Activated naive CD4-positive, alpha-beta T cell treated with anti-CD3 and anti-CD28 coated beads for 36 hours (primary cell): ENCODE measurements at places on chromosomes 11 and 22.
A peak's percentile ranks its signal among the peaks of the same experiment; 100 is the strongest.

DNA sequence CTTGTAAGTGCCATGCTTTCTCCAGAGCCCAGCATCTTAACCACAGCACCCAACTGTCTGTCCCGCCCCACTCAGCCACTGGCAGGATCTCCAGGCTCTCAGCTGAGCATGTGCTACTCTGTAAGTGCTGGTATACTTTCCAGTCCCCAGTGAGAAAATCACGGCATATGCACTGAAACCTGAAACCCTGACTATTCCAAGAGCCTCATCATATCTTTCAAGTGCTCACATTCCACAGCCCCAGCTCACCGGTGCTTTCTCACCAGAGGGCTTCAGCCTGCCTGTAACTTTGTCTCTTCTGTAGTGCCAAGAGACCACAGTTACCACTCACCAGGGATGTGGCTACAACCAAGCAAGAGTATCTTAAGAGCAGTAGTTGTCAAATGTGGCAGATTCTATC is 24.4 kb upstream of the PAMR1 start:
- no peak for DNase-seq

DNA sequence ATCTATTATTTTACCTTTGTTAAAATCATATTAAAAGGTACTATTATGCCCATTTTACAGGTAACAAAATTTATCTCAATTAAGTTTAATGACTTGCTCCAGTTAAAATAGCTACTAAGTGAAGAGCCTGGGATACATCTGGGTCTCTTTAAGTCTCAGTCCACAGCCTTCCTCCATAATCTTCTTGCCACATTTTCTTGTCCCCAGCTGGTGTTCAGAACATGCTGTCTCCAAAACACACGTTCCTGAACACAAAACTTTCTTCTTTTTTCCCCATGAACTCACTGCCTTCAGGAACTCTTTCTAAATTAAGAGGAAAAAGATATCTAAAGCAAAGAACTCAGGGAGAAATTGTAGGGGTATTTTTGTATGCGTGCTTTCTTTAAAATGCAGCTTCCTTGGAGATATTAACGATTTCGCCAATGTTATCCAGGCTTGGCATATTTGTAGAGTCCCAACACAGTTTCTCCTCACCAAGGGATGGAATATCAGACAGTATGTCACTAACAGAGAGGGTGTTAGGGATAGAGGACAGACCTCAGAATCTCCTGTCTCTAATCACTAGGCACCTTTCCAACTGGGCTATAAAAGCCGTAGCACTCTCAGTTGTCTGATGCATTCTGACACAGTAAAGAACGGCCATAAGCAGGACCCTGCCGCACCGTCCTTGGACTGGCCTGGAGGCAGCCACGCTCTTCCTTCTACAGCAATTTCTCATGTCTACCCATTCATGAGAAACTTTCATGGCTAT is 232.8 kb upstream of the BLID start:
- no peak for DNase-seq

DNA sequence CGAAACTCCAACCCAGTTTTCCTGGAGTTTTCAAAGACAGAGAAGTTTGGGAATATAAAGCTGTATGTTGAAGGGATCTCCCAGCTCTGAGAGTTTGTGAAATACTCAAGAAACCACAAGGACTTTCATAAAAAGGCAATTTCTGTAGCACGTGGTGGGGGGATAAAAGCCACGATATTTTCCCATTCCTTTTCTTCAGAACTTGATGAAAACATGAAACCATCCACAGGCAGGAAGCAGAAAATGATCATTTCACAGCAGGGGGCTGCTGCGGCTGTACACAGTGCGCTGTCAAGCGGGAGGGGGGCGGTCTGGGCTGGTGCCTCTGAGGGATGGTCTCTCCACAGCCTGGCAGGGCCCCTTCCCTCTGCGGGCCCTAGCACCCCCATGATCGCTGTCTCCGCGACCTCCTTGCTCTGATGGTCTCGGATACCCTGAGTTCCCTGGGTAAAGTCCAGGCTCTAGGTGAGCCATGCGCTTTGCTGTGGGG is 423.2 kb downstream of the MN1 start:
- no peak for DNase-seq

DNA sequence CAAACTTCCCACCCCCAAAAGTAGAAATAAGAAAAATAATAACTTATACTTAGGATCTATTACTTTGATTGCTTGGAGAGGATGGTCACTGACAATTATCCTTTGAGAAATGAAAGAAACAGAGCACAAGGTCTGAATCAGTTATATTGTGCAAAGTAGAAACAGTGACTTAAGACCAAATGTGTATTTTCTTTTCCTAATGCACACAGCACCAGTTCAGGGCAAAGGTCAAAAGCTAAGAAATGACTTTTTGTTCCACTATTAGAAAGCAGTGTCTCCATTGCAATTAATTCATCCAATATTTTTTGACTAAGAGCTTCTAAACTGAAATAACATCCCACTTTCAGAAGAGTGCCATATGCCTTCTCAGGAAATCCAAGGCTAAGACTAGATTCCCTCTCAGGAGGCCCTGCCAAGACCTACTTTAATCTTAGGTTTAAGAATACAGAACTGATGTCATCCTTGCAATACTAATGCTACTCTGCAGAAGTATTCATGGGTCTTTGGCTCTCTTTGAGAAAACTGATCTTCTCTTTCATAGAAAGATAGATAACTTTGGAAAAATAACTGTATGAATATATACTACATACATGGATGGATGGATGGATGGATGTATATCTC is 147.0 kb downstream of the APOL5 start:
- no peak for DNase-seq

DNA sequence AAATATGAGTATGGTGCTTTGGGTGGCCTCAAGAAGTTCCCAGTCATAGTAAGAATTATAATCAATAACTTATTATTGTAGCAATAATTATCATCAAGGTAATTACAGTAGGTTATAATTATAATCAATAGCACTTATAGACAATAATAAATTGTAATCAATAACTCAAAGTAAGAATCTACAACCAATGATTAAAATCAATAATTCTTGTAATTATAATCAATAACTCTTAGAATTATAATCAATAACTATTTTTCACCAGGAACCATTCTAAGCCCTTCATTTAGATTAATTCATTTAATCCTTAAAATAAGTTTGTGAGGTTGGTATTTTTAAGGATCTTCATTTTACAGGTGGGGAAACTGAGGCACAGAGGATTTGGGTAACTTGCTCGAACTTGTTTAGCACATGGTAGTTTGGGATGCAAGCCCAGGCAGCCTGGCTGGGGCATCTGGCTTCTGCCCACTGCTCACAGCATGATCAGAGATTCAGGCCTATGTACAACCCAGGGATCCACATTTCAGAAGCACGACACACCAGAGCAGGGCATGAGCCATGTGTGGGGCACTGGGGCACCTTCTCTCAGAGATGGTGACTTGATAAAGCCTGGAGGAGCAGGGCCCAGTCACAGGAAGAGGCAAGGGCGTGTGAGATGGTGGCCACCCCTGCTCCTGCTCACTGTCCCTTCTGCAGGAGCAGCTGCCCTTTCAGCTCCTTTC is 46.6 kb downstream of the SLC1A2 start:
- DNase-seq = no peak

- no peak for DNase-seq
Observed at GRCh38 chr11:130145975-130146776, 13.4 kb upstream of the ST14 start.

GRCh38 chr11:65340226-65340625 is 6.6 kb downstream of the DPF2 start:
- no peak for DNase-seq

DNA sequence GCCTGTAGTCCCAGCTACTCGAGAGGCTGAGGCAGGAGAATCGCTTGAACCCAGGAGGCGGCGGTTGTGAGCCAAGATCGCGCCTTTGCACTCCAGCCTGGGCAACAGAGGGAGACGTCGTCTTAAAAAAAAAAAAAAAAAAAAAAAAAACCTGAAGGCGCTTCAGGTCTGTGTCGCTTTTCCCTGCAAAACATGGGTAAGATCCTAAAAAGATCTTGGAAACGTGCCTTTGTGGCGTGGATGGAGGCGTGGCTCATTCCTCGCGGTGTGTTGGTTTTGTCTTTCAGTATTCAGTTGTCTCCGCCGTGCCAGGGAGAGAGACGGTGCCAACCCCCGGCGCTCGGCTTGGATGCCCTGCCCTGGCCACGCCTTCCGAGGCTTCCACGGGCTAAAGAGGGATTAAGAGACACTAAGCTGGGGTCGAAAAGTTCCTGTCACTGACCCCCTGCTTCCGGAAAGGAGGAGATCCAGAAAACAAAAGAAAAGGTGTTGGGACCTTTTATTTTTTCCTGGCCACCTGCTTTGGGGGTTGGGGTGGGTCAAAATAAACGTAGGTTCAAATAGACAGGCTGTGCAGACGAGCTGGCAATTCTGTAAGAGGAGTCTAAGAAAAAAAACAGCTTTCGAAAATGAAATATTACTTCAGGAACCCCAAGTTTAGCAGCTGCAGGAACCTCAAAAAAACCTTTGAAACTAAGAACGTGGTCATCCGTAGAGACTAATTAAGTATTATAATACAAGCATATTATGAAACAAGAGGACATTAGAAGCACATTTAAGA is 1.1 kb upstream of the SLC35F2 start:
- DNase-seq = peak; percentile 52

DNA sequence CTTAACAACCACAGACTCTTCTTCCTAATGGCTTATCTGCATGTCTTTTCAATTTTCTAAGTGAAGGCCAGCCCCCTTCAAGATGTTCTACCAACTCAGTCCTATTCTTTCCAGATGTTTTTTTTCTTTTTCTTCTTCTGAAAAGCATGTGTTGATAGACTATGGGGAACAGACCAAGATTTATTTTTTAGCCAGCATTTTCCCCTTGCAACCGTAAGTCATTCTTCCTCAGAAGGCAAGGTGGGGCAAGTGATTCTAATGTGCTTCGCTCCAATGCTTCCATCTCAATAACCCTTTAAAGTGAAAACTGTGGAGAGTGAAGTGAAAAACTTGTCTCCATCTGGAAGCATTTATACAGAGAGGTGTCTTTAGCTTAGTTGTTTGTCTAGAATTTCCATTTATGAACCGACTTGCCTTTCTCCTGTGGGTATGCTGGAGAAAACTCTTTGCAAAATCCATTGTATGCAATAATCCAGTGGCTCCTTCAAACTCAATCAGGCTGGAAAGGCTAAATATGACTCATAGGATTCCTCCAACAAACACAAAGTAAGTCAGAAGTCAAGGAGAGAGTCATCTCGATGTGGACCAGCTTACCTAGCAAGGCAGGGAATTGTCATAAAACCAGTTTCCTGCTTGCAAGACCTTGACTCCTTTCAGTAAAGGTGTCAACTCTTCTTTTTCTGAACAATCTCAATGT is 83.7 kb downstream of the MAML2 start:
- no peak for DNase-seq

DNA sequence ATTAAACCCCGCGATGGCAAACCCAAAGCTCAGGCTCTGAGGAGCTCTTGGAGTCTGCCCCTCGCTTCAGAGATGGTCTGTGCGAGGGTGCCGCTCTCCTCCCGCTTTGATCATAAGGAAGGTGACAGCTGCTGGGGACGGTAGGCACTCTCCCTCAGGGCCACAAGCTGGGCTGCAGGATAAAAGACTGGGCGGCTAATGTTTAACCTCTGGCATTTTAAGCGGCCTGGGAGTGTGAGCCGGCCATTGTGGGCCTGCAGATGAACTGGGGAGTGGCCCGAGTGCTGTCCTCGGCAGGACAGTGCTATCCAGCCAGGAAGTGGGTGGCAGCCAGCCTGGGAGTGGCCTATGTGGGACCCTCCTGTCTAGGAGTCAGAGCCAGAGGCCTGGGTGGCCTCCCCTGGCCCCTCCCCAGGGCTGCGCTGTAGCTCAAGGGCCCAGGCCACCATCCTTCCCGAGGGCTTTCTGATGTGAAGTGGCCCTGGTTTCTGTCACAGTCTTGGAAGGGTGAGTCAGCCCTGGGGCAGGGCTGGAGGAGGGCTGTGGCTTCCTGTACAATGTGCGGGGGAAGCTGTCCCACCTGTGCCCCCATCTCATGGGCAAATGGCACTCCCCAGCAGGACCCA is 58.7 kb upstream of the PRODH start:
- DNase-seq = no peak
